ENCODE measurements at places on chromosomes 12 and 14.
A peak's percentile ranks its signal among the peaks of the same experiment; 100 is the strongest.

- DNase-seq = no peak
Measured at GRCh38 chr12:65152012-65152411, 17.4 kb upstream of the LEMD3 start.

DNA sequence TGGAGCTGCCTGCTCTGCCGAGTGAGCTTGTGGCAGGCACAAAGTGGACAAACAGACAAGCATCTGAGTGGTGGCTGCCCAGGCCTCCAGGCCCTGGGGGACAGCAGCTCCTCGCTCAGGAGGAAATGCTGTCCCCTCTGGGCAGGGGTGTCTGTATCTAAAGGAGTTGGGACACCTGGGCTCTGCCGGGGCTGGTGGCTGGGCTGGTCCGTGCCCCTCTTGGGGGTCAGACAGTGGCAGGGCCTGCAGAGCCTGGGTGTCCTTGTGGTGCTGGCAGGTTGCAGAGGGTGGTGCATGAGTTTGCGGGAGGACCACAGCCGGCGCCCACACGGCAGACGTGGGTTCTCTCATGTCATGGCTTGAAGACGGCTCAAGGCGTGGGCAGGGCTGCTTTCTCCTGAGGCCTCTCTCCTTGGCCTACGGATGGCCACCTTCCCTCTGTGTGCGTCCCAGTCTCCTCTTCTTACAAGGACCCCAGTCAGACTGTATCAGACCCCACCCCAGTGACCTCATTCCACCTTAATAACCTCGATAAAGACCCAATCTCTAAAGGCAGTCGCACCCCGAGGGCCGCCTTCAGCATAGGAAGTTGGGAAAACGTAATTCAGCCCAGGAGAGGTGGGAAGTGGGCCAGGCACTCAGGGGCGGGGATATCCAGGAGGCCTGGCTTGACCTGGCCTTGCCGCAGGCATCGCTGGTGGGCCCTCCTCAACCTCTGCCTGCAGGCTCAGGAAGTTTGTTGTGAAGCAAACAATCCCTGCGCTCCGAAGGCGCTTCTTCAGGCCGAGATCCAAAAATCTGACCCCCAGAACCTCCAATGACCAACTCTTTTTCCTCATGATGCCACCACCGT lies 110.0 kb downstream of the KIF26A start:
- DNase-seq = no peak

DNA sequence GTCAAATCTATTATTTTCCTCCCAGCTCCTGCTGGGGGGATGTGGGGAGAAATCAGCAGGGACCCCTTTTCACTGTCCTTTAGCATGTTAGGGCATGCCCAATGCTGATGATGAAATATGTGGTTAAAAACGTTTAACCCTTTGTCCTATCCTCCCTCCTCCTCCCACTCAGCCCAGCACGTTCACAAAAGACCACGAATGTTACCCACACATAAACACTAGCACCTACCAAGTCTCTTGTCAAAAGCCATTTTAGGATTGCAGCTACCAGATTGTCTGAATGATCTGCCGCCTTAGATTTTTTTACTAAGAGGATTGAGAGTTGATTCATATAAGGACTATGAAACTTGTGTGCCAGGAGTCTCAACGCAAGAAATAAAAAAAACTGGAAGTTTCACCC lies 70.4 kb downstream of the TBK1 start:
- no peak for DNase-seq

DNA sequence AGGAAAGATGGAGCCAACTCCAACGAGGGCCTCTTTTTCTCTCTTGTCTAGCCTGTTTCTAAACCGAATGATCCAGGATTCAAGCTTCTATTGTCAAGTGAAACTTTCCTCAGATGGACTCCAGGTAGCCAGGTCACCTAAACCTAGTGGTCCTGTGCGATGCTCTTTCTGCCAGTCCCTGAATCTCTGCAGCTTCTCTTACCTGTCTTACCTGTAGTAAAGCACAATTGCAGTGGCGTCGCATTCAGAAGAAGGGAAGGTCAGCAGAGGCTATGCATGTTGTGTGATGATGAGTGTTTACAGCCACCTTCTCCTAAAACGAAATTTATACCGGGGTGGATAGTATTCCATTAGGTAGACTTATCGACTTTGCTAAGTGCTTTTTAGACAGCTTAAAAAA lies 47.4 kb upstream of the TRAF3 start:
- no peak for DNase-seq

DNA sequence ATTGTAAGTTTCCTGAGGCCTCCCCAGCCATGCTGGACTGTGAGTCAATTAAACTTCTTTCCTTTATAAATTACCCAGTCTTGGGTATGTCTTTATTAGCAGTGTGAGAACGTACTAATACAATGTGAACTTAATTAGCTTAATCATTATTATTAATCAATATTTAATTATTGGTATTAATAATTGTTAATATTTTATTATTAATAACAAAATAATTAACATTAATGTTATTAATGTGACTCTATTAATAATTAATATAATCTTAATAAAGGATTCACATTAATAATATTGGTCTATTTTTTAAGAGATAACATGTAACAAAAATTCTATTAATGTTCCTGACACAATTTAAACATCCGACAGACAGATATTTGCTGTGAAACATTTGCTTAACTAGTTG lies 164.9 kb upstream of the ATF7IP start:
- no peak for DNase-seq

DNA sequence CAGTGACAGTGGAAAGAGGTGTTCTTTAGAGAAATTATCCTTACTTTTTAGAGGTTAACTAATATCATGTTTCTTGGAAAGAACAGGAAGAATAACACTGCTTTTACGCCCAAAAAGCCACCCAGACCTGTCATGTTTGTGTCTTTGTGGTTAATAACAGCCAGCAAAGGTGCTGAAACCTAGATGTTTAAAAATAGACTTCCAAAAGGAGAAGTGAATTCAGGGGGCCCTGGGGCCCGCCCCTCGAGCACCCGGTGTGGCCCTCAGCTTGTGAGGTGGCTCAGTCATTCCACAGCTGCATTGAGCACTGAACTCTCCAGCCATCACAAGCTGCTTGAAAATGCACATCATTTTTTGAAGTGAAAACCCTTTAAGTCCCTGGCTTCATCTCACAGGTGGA lies 20.8 kb upstream of the AMN start:
- DNase-seq = no peak

DNA sequence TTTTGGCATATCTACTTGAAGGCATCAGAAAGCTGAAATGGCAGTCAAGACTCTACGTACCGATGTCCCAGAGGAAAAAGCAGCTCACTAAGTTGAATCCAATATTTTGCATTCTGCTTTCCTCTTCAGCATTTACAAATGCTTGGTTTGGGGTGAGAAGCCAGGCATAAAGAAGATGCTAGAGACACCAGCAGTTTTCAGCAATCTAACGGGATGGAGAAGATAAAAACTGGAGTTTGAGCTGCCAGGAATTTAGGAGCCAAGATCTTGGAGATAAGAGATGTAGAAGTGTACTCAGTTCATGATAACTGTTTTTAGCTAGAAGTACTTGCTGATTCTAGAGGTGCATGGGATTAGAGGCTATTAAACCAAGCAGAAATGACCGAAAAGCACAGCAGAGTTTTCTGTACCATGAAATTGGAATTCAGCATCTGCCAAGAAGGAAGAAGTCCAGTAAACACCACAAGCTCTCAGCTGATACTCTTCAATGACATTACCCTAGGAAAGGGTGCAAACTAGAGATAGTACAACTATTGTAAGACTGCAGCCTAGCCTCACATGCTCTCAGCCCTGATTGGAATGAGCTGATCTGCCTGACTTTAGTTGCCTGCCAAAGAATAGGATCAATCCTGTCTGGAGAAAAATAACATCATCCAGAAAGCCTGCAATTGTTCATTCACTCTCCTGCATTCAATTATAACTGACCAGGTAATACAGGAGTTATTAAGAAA lies 7.4 kb upstream of the ALDH1L2 start:
- no peak for DNase-seq

GRCh38 chr12:107669946-107670345 lies 15.7 kb upstream of the PWP1 start:
- DNase-seq = no peak

- DNase-seq = peak; percentile 74
Measured at GRCh38 chr14:61444215-61444768, 122.9 kb downstream of the PRKCH start.

- no peak for DNase-seq
Measured at GRCh38 chr12:76074701-76075336, 9.7 kb downstream of the NAP1L1 start.

DNA sequence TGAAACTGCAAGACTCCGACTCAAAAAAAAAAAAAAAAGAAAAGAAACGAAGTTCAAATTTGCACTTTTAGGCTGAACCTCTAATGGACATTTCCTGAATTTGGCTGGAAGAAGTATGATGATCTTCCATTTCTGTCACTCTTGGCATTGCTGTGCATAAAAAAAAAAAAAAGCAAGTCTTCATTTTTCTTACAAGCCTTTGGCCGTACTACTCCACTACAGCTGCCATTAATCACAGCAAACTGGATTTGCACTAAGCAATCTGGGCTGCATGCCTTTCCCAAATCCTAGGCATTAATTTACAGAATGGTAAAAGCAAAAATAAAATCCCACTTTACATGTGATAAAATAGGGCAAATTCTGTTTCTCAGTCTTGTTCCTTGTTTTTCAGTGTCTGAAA lies 7.1 kb downstream of the CSRP2 start:
- no peak for DNase-seq

GRCh38 chr14:74516451-74517160 lies 23.0 kb downstream of the ISCA2 start:
- DNase-seq = no peak

- DNase-seq = no peak
Measured at GRCh38 chr14:83463500-83464098, 1929.9 kb upstream of the SEL1L start.

DNA sequence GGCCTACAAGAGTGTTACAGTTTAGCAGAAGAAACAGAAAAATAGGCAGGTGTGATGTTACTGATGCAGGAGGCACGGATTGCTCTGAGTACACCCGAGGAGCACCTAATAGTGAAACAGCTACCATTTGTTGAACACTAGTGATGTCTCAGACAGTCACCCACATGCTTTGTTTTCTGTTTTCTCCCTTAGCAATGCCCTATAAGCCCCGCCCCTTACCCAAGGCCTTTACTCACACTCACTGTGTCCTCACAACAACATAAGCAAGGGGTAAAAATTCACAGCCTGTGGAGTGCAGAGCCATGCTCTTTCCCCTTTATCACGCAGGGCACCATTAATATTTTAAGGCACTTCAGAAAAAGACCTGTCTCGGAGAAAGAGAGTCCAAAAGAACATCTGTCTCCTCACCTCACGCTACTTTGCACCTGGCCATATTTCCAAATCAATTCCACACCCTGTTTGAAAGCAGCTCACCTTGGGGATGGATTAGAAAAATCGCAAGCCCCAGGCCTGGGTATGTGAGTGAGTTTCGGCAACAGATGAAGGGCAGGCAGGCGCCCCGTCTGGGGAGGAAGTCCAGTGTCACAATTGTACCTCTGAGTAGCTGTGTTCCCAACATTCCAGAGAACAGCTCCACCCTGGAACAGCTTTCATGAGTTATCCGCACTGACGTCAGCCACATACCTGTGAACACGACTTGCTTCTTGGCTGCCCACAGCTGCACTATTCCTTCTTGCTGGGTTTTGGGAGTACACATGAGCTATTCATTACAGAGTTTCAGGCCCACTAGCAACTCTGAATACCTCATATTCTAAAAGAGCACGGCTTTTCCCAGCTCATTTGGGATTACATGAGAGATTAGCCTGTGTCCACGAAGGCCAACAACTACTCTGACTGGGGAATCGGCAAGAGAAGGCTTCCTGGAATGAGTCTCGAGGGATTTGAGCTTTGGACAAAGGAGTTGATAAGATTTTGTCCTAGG lies 26.0 kb downstream of the MAPK1IP1L start:
- DNase-seq = peak; percentile 29

GRCh38 chr14:55838529-55839052 lies 258.6 kb downstream of the KTN1 start:
- no peak for DNase-seq

- DNase-seq = no peak
Measured at GRCh38 chr12:65495233-65495632, 216.8 kb downstream of the MSRB3 start.

DNA sequence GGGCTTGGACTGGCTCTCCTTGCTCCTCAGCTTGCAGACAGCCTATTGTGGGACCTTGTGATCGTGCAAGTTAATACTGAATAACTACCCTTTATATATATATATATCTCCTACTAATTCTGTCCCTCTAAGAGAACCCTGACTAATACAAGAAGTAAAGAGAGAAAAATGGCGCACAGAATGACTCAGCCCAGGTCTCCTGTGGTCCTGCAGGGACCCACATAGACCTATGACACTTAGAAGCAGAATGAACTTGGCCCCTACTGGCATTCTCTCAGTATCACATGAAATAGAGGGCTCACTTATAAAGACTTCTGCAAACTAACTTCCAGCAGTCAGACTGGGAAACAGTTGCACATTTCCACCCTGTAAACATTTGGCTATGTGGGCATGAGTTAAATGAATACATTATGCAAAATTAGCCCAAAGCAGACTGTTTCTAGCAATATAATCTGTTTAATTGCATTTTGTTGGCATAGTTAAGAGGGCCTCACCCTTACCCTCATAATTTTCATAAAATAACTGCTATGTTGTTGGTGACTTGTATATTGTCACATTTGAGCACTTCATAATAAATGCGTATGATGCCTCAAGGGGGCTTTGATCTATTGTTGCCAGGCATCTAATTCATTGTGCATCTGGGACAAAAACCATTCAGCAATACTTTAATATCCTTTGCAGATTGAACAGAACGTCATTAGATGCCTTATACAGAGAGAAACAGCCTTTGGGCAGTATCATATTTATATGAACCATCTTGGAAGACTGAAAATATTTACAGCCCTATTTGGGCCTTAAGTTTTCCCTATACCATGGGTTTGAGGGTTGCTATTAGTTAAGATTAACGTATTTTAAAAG lies 349.7 kb upstream of the DIO2 start:
- no peak for DNase-seq

Measured in CD4-positive, alpha-beta T cell treated with Interleukin-21 for 1 hour (primary cell).